HL-60 (cell line): ENCODE measurements at places on chromosomes 11 and 22.

DNA sequence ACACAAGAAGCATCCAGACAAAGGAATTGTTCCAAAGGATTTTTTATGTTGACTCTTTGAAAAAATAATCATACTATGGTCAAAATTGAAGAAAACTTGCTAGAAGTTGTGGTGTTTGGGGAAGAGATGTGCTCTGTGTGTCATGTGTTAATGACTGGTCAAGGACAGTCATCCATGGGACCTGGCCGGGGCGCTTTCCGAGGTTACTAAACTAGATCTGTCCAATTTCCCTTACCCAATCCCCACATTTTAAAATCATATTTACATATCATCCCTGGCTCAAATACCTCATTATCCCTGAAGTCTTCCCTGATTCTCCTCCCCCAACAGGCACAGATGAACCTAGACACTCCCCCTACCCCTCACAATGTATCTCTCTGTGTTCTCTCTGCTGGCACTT is 289.4 kb downstream of the TENM4 start:
- DNase-seq: no peak

- DNase-seq: no peak
Observed at GRCh38 chr11:10401256-10401655, 53.8 kb upstream of the AMPD3 start.

- peak; percentile 35 for DNase-seq
Observed at GRCh38 chr11:2958251-2958650, 29.0 kb upstream of the PHLDA2 start.

- no peak for DNase-seq
Observed at GRCh38 chr11:126307706-126308105, 3.8 kb downstream of the DCPS start.

DNA sequence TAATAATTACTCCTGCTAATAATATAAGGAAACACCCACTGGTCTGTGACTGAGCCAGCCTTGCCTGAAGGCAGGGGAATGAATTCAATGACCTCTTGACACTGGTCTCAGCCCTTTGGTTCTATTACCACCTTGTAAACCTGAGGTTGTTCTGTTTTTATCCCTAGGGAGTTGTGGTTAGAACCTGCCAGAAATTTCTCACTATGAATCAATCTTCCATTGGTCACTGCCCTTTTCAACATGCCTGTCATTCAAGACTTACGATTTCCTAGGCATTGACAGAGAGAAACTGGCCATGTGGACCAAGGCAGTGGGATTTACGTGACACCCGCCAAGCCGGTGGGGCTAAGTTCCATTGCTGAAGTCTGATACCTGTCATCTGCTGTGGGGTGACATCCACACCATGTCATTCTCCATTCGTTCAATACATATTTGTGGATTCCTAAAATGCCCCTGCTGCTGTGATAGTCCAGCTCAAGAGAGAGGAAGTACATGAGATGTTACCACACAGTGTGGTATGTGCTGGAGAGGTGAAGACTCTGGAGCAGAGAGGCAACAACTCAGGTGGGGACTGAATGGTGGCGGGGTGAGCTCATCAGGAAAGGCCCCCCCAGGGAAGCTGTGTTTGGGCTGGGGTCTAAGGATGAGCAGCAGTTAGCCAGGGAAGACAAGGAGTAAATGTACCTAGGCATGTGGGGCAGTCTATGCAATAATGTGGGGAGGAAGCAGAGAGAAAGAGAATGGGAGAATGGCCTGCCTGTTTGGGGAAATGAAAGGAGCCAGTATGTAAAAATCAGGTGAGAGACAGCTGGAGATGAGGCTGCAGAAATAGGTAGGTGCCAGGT is 15.2 kb upstream of the EHF start:
- DNase-seq: no peak

GRCh38 chr11:32052215-32052614 is 38.7 kb upstream of the RCN1 start:
- DNase-seq: peak; percentile 22

DNA sequence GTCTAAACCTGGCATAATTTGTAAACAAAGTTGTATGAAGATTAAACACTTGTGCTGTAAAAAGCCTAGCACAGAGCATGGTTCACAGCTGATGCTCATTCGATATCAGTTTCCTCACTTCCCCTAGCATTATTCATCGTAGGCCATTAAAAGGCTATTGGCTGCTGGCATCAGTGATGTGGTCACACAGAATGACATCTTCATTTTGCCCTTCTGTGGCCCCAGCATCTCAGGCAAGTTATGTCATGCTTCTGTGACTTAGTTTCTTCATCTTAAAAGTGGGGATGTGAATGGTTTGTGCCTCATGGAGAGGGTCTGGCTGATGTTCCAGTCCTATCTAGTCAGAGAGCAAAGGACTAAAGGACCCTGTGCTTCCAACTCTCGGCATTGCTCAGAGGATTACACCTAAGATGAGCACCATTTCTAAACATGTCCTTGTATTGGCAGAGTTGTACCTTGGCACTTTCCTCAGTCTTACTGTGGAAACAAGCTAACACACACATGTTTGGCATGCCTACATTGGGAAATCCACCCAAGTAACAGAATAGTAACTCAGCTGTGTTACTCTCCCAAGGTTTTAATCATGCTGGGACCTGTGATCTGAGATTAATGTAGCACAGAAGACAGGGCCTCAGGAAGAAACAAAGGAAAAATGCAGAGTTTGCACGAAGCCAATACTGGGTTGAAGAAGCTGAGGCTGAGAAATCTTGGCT is 83.5 kb upstream of the OR9Q1 start:
- DNase-seq: no peak
